ENCODE measurements at places on chromosomes 1 and 21. TPM values are rescaled to one million over a fixed set of nuclear protein-coding genes. Genes with fewer than 3 reads are reported as not detected.

DNA sequence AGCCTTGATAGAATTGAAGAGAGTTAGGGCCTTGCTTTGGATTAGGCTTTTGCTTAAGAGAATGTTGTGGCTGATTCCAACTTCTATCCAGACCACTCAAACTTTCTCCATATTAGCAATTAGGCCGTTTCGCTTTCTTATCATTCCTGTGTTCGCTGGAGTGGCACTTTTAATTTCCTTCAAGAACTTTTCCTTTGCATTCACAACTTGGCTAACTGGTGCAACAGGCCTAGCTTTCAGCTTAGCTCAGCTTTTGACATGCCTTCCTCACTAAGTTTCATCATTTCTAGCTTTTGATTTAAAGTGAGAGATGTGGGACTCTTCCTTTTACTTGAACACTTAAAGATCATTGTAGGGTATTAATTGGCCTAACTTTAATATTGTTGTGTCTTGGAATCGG lies 183.6 kb upstream of the L1TD1 start:
- no peak for DNase-seq

DNA sequence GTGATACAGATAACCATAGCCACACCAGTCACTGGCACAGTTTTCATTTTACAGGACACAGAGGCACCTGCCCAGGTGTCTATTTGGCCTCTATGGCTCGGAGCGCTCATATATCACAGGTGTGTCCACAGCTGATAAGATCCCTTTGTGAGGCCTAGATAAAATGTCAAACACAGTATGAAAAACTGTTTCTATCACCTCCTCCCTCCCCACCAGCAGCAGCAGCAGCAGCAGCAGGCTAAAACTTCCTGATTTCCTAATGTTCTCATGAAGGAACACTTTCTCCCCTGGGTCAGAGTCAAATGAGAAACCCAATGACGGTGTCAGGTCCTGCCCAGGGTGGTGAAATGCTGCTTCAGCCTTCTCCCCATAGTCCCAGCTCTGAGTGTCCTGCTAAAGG lies 24.4 kb downstream of the ELAPOR1 start:
- DNase-seq, result no peak

GRCh38 chr1:202047977-202048376 lies 37.6 kb downstream of the ELF3 start:
- no peak for DNase-seq

- no peak for DNase-seq
Measured at GRCh38 chr21:23016617-23017016, 2018.4 kb downstream of the NCAM2 start.

DNA sequence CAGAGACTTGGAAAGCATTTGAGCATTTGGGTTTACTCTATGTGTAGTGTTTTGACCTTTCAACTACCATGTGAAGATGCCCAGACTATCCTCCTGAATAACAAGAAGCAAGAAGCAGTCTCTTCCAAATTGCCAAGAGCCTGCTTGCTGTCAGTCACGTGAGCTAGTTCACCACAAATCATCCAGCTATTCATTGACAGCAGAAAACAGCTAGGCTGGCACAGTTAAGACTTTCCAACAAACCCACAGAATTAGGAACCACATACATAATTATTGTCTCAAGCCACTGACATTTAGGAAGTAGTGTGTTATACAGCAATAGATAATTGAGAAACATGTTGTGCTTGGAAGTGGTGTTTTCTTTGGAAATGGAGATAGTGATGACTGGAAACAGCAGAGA lies 1652.0 kb downstream of the NCAM2 start:
- no peak for DNase-seq

GRCh38 chr1:108657356-108658080 lies 3.4 kb downstream of the HENMT1 start:
- DNase-seq, result no peak

- DNase-seq, result no peak
Measured at GRCh38 chr1:39122056-39122455, 82.4 kb upstream of the MACF1 start.

GRCh38 chr1:168509875-168510791 lies 33.7 kb downstream of the XCL2 start:
- no peak for DNase-seq

GRCh38 chr1:34867415-34867814 lies 7.9 kb upstream of the SMIM12 start:
- no peak for DNase-seq

DNA sequence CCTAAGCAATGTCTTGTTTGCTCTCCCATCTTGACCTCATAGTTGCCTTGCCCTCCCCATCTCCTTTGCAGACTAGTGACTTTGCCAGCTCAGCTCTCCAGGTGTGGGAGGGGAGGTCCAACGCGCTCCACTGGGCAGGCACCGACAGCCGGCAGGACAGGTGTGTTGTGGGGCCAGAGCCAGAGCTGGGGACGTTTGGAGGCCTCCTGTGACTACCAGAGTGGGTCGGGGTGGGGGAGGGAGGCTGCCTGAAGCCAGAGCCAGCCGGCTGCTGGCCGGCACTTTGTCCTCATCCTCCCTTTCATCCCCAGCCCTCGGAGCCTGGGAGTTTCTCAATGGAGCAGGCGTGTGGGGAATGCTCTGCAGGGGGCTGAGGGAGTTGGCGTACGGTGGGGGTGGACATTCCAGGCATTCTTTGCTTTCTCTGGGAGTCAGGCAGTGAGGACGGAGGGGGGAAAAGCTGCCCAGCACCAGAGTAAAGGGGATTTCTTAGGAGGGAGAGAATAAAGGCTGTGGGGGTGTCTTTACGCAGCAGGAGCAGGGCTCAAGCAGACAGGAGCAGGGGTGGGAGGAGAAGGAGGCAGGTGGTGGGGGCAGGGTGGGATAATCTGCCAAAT lies 20.2 kb downstream of the NUAK2 start:
- no peak for DNase-seq

The FCMR gene
- 3.5 TPM for polyA plus RNA-seq

DNA sequence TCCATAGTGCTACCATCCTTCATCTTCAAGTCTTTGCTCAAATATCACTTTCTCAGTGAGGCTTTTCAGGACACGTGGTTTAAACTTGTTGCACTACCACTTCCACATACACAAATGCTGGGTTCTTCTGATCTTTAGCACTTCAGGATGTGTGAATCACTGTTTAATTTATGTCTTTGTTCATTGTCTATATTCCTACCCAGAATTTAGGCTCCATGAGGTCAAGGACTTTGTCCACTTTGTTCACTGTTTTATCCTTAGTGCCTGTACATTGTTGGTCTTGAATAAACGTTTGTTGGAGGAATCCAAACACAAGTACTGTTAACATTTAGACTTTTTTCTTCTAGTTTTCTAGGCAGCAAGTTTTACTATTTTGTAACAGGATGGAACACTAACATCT lies 42.6 kb upstream of the RALGPS2 start:
- DNase-seq, result no peak

The SPAG17 gene
- not detected for polyA plus RNA-seq

DNA sequence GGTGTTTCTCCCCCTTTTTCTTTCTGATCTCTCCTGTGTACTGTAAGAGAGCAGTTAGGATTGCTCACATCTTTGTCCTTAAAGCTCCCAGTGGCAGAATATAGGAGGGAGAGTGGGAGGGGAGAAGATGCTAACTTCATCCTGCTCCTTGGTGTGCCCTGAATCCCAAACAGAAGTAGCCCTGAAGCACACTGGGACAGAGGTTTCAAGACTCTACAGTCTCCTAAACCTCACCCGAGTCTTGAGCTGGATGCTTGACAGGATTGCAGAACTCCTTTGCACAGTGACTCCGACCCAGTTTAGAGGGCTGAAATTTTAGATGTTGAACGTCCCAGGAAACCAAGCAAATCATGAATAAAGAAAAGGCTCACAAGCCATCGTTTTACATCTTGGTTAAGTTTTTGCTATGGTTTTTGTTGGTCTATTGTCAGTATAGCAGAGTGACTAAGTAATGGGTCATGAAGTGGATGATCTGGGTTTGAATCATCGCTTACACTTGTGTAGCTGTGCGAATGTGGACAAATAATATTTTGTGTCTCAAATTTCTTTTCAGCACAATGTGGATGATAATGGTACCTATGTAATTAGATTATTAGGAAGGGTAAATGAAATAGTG lies 37.5 kb downstream of the XCL2 start:
- no peak for DNase-seq

The WLS gene
- 12.6 TPM for polyA plus RNA-seq

The MCOLN3 gene
- polyA plus RNA-seq, result 0.23 TPM

DNA sequence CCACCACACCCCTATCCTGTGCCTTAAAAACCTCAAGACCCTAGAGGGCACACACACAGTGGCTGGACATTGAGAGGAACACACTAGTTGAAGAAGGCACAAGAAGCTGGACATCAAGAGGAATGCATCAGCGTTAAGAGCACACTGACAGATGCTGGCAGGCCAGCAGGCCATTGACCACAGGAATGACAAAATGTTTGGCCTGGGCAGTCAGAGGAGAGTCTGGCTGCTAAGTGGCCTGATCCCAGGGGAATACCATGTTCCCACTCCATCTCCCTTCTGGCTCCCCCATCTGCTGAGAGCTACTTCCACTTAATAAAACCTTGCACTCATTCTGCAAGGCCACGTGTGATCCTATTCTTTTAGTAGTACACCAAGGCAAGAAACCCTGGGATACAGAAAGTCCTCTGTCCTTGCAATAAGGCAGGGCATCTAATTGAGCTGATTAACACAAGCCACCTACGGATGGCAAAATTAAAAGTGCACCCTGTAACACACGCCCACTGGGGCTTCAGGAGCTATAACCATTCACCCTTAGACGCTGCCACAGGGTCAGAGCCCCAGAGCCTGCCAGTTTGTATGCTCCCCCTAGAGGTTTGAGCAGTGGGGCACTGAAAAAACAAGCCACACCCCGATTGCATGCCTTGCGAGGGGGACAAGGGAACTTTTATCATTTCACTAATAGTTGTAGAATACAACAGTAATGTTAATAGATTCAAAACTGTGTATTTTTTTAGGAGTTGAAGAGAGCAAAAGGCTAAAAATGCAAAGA lies 1216.1 kb upstream of the NCAM2 start:
- DNase-seq, result no peak

GRCh38 chr21:32921632-32922230 lies 104.0 kb upstream of the OLIG2 start:
- no peak for DNase-seq

The HCN3 gene
- polyA plus RNA-seq, result 0.69 TPM

The PTPRF gene
- 125 TPM for polyA plus RNA-seq

The CIART gene
- polyA plus RNA-seq, result not detected

DNA sequence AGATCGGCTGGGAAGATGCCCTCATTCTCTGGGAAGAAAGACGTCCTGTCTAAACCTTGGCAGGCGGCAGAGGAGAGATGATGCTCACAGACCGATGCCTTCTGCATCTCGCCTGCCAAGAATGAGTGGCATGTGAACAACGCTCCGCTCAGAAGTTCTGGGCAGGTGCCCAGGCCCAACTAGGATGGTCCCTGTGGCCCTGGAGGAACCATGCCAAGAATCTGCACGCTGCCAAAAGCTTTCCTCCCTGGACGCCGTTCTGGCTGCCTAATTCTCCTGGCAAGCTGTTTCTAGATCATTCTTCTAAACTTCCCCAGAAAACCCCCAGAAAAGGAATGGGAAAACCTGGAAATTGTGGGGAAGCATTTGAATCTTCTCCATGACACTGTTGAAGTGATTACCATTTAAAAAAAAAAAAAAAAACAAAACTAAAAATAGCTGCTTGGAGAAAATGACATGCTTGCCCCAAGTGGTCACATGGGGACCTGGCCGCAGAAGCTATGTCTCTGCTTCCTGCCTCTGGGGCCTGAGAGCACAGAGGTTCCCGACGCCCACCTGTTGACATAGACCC lies 440.9 kb downstream of the PRDM2 start:
- no peak for DNase-seq

GRCh38 chr21:43972850-43973633 lies 39.1 kb upstream of the TRAPPC10 start:
- no peak for DNase-seq

GRCh38 chr21:35643176-35643575 lies 417.1 kb downstream of the SETD4 start:
- no peak for DNase-seq

DNA sequence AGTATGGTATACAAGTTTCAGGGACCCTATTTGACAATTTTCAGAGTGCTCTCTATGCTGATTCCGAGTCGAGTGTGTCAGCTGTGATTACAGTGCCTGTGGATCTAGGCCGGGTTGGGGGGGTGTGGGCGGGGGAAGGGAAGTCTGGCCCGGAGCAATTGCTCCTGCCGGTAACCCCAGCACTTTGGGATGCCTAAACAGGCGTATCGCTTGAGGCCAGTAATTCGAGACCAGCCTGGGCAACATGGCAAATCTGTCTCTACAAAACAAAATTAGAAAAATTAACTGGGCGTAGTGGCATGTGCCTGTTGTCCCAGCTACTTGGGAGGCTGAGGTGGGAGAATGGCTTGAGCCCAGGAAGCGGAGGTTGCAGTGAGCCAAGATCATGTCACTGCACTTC lies 1.6 kb upstream of the IL10RB start:
- DNase-seq, result no peak

DNA sequence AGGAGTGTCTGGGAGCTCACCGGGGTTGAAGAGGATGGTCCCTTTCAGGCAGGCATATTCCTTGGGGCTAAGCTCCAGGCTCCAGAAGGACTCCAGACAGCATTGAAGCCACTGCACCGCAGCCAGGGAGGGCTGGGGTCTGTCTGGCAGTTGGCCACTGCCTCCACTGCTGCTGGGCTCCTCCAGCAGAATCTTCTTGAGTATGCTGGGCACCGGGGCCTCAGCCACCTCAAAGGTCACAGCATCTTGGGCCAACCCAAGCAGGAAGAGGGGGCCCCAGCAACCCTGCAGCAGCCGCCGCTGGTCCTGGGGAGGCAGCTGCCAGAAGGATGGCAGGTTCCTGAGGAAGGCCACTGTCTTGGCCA lies 404 bp downstream of the NR0B2 start:
- DNase-seq, result no peak

- no peak for DNase-seq
Measured at GRCh38 chr1:206001476-206001888, 1.7 kb downstream of the RAB7B start.

DNA sequence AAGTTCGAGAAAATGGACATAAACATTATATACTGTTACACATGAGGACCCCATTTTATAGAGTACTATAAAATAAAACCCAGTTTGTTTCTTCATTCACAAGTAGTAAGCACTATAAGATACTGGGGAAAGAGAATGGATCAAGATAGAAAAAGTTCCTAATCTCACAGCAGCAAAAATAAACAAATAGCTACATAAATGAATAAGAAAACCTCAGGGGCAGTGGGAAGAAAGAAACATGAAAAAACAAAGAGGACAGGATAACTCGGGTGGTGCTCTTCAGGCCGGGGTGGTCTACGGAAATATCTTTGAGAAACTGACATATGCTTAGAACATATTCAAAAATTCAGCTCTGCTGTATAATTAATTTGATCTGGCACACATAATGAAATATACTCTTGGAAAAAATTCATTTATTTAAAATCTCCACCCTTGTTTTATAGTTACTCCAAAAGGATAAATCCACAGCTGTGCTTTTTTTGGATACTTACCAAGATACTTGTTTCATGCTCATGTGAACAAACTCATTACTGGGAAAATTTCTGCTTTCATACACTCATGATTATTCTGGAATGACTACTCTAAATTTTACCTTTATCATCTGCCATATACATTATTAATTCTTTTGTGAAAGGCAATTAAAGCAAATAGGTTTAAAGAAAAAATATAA lies 20.0 kb downstream of the CEP170 start:
- DNase-seq, result no peak

The CCDC190 gene
- polyA plus RNA-seq, result not detected

GRCh38 chr1:148363439-148363810 lies 119.7 kb downstream of the PPIAL4G start:
- no peak for DNase-seq
